ENCODE measurements at places on chromosomes 11 and 22.

DNA sequence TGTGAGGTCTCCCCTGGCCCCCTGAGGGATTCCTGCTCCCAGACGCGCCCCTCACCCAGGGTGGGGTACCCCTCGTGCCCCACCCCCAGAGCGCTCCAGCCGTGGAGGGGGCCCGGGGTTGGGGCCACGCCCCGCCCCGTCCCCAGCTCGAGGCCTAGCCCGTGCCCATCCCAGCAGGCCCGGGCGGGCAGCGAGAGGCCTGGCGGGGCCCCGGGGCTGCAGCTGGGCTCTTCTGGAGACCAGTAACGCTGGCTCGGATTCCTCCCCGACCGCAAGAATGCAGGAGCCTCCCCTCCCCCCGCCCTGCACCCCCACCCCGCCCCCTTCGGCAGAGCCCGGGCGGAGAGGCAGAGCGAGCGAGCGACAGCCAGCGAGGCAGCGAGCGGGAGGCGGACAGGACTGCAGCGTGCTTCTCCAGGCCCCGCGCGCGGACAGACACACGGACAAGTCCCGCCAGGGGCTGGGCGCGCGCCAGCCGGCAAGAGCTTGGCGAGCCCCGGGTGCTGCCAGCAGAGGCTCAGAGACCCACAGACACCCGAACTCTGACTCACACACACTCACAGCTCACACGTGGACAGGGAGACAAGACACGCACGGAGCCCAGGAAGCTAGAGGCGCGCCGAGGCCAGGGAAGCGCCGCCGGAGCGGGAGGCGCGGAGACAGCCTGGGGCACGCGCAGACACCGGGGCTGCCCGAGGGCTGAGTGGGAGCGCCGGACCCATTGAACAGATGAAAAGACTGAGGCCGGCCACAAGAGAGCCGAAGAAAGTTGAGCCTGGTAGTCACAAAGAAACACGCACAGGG, 15.2 kb downstream of the BCL9L start:
- no peak for DNase-seq

DNA sequence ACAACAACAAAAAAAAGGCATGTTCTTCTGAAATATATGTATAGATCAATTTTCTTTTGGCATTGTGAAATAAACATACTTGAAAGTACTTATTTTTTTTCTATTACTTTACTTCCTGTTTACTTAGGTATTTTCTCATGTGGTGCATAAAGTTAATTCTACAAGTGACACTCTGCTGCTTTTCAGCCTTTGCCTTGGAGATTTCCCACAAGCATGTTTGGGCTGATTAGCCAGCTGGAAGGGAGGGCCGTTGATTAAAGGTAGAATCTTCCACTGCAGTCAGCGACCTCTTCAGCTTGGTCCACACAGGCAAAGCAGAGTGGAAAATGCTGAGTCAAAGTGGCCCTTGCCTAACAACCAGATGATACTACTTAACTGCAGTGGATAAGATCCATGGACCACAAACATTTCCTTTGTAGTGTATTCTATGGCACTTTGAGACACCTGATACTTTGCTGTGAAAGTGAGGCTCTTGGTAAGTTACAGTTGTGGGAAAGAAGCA, 176.0 kb downstream of the ARHGAP42 start:
- no peak for DNase-seq

DNA sequence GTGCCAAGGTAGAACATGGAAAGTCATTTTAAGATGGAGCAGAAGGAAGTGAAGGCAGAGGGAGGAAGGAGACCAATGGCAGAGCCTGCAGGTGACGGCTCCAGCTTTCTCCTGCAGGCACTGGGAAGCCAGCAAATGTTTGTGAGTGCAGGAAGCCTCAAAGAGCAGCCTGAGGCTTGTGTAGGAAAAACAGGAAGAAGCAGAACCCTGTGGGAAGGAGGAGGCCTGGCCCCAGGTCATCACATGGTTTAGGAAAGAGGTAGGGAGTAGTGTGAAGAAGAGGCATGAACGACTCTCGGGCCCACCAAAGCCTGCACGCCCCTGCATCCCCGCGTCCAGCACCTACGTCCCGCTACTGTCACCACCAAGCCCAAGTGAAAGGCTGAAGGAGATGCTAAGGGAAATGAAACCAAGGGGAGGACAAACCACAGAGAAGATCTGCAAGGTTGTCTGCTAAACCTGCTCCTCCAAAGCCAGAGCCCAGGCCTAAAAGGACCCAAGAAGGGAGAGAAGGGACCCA, 151.5 kb downstream of the CHST1 start:
- DNase-seq, result no peak

- DNase-seq, result no peak
Measured at GRCh38 chr11:46285173-46285572, 7.7 kb downstream of the CREB3L1 start.

GRCh38 chr22:31089160-31090100, 8.3 kb downstream of the SMTN start:
- DNase-seq, result no peak

- no peak for DNase-seq
Measured at GRCh38 chr11:59558270-59558643, 46.9 kb downstream of the OR4D9 start.

DNA sequence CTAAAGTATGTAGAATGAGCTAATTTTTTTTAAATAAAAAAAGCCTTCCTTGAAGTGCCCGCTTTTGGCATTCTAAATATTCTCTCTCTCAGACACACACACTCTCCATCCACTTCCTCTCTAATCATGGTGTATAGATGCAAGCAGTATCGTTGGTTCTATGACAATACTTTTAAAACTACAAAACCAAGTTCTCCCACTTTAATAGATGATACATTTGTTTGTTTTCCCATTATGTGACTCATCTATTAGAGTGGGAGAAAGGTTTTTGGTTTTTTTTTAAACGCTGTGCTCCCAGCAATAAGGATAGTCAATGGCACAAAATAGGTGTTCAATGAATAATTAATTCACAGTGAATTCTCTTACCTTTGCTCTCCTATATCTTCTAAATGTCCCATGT, 44.6 kb downstream of the FZD4 start:
- DNase-seq, result no peak

GRCh38 chr22:40764763-40765441, 54.2 kb downstream of the SLC25A17 start:
- no peak for DNase-seq

Data from activated CD4-positive, CD25-positive, alpha-beta regulatory T cell treated with anti-CD3 and anti-CD28 coated beads, Interleukin-2, amount 50 U/mL, for 16 hours (primary cell).